ENCODE measurements at places on chromosomes 3 and 15. TPM values are rescaled to one million over a fixed set of nuclear protein-coding genes. Genes with fewer than 3 reads are reported as not detected.

DNA sequence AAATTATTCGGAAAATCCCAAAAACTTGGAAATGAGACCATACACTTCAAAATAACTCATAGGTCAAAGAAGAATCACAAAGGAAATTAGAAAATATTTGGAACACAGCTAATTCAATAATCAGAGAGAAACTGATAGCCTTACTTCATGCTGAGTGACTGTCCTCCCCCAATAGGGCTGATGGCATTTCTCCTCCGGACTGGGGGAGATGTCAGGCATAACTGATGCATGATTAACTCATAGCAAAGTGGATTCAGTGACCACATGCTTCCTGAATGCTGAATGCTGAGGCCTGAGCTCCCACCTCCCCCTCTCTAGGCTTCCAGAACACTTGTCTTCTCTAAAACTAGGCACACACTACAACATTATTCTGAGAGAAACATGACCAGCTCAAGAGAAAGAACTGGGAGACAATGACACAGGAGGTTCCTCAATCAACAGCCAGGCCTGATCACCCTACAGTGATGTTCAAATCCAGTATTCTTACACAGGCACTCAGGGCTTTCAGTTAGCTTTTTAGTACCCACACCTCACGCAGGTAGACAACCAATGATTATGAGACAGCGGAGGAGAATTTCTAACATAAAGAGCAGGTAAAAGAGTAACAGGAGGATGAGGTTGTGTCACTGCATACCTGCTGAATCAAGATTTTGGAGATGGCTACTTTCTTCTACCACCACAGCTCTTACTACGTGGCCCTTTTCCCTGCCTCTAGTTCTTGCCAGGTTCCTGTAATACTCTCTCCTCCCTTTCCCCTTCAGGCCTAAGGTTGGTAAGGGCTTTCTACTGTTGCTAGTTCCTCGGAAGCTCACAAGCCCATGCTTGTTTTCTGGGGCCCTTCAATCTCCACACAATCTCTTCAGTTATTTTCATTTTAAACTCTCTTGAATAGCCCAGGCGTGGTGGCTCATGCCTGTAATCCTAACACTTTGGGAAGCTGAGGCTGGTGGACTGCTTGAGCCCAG lies 96.1 kb downstream of the FMN1 start:
- no peaks in the 10 kb centered on the region for H3K27me3 ChIP-seq
- no peaks in the 10 kb centered on the region for H3K36me3 ChIP-seq
- no peak for DNase-seq
- no peak overlapping the region for H3K27ac ChIP-seq
- H3K4me3 ChIP-seq, result no peak overlapping the region

GRCh38 chr3:149553781-149554451 lies 79.4 kb downstream of the TM4SF4 start:
- peaks cover 24% of the 10 kb centered on the region for H3K4me1 ChIP-seq
- H3K36me3 ChIP-seq, result no peaks in the 10 kb centered on the region
- DNase-seq, result no peak
- H3K27me3 ChIP-seq, result no peaks in the 10 kb centered on the region
- peak overlapping the region; percentile 5 for H3K27ac ChIP-seq

GRCh38 chr15:98292442-98293240 lies 332.1 kb downstream of the ARRDC4 start:
- no peaks in the 10 kb centered on the region for H3K36me3 ChIP-seq
- H3K27me3 ChIP-seq, result peaks cover 17% of the 10 kb centered on the region
- H3K27ac ChIP-seq, result no peak overlapping the region
- peak; percentile 89 for DNase-seq
- H3K4me1 ChIP-seq, result peaks cover 15% of the 10 kb centered on the region

- no peak overlapping the region for H3K4me3 ChIP-seq
- no peaks in the 10 kb centered on the region for H3K36me3 ChIP-seq
- H3K27me3 ChIP-seq, result no peaks in the 10 kb centered on the region
- H3K4me1 ChIP-seq, result peaks cover 21% of the 10 kb centered on the region
Measured at GRCh38 chr15:92033314-92033713, 179.8 kb downstream of the SLCO3A1 start.

The SPTBN5 gene
- total RNA-seq, result 1.1 TPM

The CCNDBP1 gene
- total RNA-seq, result 33.5 TPM

DNA sequence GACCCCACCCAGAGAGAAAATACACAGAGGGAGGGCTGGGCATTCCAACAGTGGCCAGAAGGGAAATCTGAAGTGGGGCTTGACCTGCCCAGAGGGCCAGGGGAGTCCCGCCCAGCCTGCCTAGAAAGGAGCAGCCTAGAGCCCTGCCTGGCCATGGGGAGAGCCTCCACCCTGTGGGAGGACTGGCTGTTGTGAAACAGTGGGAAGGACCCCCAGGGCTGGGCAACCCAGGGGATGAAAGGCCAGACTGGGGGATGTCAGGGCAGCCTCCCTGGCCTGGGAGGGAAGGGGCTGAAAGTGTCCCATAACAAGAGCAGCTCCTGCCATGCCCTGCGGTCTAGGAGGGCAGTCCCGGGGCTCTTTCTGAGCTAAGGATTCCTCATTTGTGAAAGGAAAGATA lies 69.0 kb downstream of the SLC12A8 start:
- DNase-seq, result no peak
- peaks cover 7% of the 10 kb centered on the region for H3K27me3 ChIP-seq
- H3K36me3 ChIP-seq, result 0 out of 2 replicates have a peak, but pooled peaks cover 3% of the 10 kb centered on the region
- no peak overlapping the region for H3K4me3 ChIP-seq
- no peak overlapping the region for H3K27ac ChIP-seq
- peaks cover 35% of the 10 kb centered on the region for H3K4me1 ChIP-seq

The SCAANT1 gene
- total RNA-seq, result not detected

DNA sequence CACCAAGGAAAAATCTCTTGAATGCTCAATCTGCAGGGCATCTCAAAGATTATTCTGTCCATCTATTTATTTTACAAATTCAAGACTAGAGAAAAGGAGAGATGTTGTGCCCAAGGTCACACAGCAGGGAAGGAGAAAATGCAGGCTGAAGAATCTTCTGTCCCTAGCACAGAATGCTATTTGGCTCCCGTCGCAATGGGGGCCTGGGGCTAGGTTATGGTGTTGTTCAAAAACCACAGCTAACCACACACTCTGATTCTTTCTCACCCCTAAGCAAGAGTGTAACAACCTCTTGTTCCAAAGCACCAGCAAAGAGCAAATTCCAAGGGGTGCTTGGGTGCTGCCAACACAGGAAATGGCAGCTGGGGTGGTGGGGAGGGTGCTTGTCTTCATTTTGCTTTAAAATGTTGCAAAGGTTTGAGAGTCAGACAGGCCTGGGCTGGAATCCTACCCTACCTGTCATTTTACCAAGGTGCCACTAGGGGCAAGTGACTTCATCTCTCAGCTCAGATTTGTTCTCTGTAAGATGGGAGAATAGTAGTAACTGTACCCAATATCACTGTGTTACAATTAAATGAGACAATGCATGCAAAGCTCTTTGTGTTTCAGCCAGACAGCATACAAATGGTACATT lies 112.5 kb downstream of the ADAMTS9 start:
- no peak overlapping the region for H3K27ac ChIP-seq
- no peaks in the 10 kb centered on the region for H3K36me3 ChIP-seq
- H3K27me3 ChIP-seq, result no peaks in the 10 kb centered on the region
- peaks cover 17% of the 10 kb centered on the region for H3K4me1 ChIP-seq

The ESYT3 gene
- total RNA-seq, result 7.4 TPM

DNA sequence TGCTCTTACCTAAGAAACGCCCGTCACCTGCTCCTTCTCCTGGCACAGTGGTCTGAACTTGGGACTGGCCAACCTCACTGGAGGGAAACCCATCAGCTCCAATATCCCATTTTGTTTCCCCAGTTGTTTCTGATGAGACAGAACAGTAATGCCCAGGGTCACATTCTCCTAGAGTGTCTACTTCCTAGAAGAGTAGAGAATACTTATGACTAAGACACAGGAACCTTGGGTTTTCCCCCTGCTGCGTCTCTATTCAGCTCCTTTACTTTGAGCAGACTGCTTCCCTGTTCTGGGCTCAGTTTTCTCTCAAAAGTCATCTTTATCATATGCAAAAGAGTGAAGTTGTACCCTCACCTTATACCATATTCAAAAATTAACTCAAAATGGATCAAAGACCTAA lies 79.4 kb downstream of the POLR2M start:
- no peak overlapping the region for H3K4me3 ChIP-seq
- no peaks in the 10 kb centered on the region for H3K27me3 ChIP-seq
- DNase-seq, result no peak

GRCh38 chr15:49306551-49306950 lies 116.5 kb upstream of the FGF7 start:
- H3K27ac ChIP-seq, result no peak overlapping the region
- DNase-seq, result no peak
- H3K36me3 ChIP-seq, result no peaks in the 10 kb centered on the region

DNA sequence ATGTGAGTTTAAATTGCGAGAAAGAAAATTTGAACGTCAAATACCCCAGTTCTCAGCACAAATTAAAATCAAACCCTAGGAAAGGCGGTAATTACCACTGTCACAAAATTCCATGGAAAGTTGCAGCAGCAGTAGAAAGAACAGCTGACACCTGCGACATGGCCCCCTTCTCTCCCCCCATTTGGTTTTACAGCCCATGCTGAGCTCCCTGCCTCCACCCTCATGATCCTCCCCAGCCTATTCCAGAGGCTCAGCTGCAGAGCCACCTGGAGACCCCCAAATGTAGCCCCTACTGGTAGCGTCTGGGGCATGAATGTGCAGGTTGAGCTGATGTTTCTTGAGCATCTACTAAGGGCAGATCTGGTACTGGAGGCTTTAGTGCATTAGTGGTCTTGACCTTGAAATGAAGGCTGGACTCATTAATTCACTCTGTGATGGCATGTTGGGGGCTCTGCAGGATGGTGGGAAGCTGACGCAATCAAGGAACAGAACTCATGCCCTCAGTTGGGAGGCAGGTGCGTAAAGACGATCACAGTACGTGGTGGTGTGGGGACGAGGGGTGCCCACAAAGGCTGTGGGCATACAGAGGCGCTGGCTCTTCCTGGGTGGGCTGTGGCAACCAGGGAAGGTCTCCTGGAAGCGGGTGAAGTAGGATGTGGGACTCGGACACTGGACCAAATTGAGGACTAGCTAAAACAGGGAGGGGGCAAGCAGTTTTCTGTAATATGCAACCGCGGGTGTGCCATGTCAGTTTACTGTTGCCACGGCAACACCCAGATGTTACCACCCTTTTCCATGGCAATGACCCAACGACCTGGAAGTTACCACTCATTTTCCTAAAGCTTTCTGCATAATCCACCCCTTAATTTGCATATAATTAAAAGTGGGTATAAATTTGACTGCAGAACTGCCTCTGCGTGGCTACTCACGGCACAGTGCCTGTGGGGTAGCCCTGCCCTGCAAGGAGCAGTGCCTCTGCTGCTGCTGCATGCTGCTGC lies 39.8 kb downstream of the PRKCD start:
- no peak overlapping the region for H3K4me3 ChIP-seq
- H3K27me3 ChIP-seq, result no peaks in the 10 kb centered on the region
- H3K4me1 ChIP-seq, result peaks cover 4% of the 10 kb centered on the region
- no peak overlapping the region for H3K27ac ChIP-seq
- no peaks in the 10 kb centered on the region for H3K36me3 ChIP-seq

The EPHB3 gene
- total RNA-seq, result 2.0 TPM

DNA sequence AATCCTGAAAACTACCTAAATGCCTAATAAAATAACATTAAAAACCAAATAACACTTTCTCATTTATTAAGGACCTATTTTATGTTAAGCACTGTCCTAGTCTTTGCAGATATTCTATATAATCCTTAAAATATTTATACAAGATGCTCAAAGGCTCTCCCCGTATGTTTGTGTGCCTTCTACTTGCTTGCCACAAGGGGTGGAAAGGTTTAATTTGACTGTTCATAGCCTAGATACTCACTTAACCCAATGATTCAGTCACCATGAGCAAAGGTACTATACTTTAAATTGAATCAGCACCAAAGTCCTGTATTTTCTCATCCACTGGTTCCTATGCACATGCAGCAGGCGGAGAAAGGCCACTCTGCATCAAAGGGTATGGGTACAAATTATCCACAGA lies 32.0 kb downstream of the LSAMP start:
- DNase-seq, result peak; percentile 37
- H3K4me1 ChIP-seq, result no peaks in the 10 kb centered on the region
- H3K27me3 ChIP-seq, result no peaks in the 10 kb centered on the region
- no peaks in the 10 kb centered on the region for H3K36me3 ChIP-seq
- no peak overlapping the region for H3K4me3 ChIP-seq

DNA sequence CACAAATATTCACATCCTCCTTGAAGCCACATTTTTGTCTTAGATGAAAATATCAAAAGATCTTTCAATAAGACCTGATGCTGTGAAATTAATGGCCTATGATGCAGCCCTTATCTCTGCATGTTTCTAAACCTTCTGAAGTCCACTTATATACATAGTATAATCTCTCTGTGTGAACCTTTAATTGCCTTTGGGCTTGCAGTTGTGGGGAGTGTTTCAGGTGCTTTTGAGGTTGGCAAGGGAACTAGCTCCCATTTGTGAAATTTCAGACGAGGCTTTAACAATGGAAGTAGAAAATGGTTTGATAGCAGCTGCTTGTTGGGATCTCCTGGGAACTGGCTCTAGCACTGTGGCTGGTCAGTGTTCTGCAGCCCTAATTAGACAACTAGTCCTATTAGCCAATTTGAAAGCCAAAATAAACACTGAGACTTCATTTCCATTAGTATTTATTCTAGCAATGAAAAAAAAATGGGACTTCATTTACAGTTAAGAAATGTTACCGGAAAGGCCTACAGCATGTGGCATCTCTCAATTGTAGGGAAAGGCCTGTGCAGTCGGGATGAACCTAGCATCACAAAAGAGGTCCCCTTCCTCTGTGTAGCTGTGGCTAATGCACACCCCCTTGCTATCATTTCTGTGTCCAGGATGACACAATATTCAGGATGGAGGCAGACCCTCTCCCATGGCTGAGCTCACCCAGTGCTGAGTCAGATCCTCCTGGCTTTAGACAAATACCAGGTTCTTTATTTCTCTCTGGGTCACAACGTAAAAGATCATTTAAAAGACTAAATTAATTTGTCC lies 140.7 kb upstream of the TRIM42 start:
- H3K27ac ChIP-seq, result no peak overlapping the region
- no peak for DNase-seq
- H3K36me3 ChIP-seq, result no peaks in the 10 kb centered on the region
- H3K4me3 ChIP-seq, result no peak overlapping the region
- peaks cover 3% of the 10 kb centered on the region for H3K4me1 ChIP-seq

The NANOGP8 gene
- total RNA-seq, result 49.6 TPM

DNA sequence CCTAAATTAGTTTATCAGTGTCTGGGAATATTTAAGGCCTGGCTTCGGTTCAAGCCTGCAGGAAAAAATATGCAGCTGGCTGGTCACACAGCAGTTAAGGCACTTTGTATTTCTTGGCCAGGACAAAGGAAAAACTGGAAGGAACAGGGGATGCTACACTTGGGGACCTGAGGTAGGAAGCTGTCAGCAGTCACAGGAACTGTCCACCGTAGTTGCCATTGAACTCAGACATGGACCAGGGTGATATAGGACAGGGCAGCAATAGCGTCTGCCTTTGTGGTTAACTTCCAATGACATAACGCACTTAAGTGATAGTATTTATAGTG lies 49.1 kb downstream of the NR1D2 start:
- H3K27me3 ChIP-seq, result no peaks in the 10 kb centered on the region
- H3K4me3 ChIP-seq, result no peak overlapping the region
- H3K4me1 ChIP-seq, result peaks cover 9% of the 10 kb centered on the region
- no peaks in the 10 kb centered on the region for H3K36me3 ChIP-seq
- no peak for DNase-seq

GRCh38 chr15:69657626-69658025 lies 205.0 kb downstream of the RPLP1 start:
- no peaks in the 10 kb centered on the region for H3K36me3 ChIP-seq
- no peak overlapping the region for H3K27ac ChIP-seq
- H3K4me1 ChIP-seq, result no peaks in the 10 kb centered on the region
- H3K27me3 ChIP-seq, result no peaks in the 10 kb centered on the region
- no peak overlapping the region for H3K4me3 ChIP-seq

GRCh38 chr3:170497207-170498095 lies 78.8 kb downstream of the CLDN11 start:
- no peak overlapping the region for H3K27ac ChIP-seq
- no peak overlapping the region for H3K4me3 ChIP-seq
- no peaks in the 10 kb centered on the region for H3K27me3 ChIP-seq

The GOLGA6L9 gene
- 12.7 TPM for total RNA-seq

The SUCNR1 gene
- total RNA-seq, result not detected

The POTEB gene
- total RNA-seq, result not detected

The CDHR4 gene
- total RNA-seq, result not detected

The ZNF660 gene
- total RNA-seq, result 6.1 TPM

Data from GM23338 (cell line).